Activated naive CD8-positive, alpha-beta T cell treated with anti-CD3 and anti-CD28 coated beads for 36 hours (primary cell): ENCODE measurements at places on chromosomes 12 and 14. TPM values are rescaled to one million over a fixed set of nuclear protein-coding genes. Genes with fewer than 3 reads are reported as not detected.

Gene ARF3
- 81.8 TPM for total RNA-seq

DNA sequence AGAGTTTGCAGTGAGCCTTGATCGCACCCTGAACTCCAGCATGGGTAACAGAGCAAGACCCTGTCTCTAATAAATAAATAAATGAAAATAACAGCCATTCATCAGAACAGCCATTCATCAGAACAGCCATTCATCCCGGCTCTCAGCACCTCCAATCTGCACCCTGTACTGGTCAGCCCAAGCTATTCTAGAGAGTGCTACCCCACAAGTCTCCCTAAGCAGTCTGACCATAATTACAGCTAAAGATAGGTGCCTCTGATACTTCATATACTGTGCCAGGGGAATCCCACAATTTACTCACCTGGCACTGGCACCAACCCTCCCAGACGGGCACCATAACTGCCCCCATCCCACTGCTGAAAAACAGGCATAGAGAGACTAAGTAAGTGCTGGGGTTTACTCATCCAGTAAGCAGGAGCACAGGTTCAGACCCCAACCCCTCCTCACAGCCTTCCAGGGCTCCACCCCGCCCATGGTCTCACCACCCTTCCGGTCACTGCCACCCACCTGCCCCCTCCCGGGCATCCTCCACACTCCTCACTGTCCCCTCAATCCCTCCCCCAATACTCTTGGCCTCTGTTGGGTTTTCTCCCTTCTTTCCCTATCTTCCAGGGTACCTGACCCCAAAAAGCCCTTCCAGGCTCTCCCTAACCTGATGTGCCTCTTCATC lies 15.2 kb upstream of the EIF5 start:
- DNase-seq = no peak

Gene DDIT3
- 30.7 TPM for total RNA-seq

Gene CD9
- 18.1 TPM for total RNA-seq

GRCh38 chr14:92280554-92281262 lies 42.3 kb upstream of the SLC24A4 start:
- DNase-seq = peak; percentile 12

DNA sequence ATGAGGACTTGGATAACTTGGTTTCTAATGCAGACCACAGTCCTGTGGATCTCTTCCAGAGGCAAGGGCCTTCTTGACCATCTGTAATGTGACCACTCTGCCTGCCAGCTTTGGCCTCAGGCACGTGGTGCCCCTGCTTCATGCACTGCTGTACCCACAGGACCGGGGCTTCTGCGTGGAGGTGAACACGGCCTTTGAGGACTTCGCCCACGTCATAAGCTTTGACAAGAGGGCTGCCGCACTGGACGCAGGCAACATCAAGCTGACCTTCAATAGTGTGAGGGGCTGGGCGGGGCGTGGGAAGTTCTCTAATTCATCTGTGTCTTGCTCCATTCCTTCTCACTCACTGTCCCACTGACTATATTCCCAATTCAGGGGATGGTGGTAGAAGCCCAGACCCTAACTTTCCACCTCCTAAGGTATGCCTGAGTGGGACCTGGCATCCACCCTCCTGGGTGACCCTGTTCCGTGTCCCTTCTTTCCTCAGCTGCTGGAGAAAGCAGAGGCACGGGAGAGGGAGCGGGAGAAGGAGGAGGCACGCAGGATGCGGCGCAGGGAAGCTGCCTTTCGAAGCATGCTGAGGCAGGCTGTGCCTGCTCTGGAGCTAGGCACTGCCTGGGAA lies 18.5 kb downstream of the PRPF40B start:
- DNase-seq = no peak

GRCh38 chr12:113007166-113007565 lies 28.8 kb downstream of the OAS2 start:
- no peak for DNase-seq

GRCh38 chr12:21828136-21828775 lies 53.8 kb upstream of the KCNJ8 start:
- no peak for DNase-seq

DNA sequence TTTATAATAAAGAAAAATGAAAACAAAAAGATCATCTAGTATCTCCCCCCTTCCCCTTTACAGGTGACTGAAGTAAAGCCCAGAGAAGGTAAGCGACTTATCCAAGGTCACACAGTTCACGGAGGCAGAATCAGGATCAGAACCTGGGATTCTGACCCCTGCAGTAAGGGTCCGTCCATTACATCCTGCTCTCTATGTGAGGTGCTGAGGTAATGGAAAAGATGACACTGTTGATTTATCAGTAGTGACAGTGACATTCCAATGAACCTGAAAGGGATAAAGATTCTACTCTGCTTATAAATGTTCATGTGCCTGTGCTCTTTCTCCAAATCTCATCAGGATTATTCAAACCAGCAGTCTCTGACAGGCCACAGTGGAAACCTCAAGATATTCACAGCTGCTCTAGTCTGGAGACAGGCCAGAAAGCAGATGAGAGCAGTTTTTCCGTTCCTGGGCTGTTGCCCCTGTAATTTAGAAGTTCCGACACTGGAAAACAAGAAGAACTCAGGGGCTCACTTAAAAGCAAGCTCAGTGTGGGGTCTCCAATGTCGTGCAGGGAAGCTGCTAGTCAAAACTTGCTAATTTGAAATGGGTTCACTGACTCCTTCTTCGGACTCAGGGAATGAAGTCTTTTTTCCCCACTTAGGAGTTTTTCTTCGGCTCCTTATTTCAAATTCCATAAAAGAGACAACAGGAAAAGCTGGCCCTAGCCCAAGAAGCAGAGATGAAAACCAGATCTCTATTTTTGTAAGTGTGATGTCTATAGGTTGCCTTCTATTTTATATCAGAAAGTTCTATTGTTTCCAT lies 131.8 kb upstream of the EEA1 start:
- DNase-seq = peak; percentile 26

GRCh38 chr14:100104006-100104352 lies 38.8 kb downstream of the EVL start:
- DNase-seq = no peak

Gene RAD9B
- 2.8 TPM for total RNA-seq

DNA sequence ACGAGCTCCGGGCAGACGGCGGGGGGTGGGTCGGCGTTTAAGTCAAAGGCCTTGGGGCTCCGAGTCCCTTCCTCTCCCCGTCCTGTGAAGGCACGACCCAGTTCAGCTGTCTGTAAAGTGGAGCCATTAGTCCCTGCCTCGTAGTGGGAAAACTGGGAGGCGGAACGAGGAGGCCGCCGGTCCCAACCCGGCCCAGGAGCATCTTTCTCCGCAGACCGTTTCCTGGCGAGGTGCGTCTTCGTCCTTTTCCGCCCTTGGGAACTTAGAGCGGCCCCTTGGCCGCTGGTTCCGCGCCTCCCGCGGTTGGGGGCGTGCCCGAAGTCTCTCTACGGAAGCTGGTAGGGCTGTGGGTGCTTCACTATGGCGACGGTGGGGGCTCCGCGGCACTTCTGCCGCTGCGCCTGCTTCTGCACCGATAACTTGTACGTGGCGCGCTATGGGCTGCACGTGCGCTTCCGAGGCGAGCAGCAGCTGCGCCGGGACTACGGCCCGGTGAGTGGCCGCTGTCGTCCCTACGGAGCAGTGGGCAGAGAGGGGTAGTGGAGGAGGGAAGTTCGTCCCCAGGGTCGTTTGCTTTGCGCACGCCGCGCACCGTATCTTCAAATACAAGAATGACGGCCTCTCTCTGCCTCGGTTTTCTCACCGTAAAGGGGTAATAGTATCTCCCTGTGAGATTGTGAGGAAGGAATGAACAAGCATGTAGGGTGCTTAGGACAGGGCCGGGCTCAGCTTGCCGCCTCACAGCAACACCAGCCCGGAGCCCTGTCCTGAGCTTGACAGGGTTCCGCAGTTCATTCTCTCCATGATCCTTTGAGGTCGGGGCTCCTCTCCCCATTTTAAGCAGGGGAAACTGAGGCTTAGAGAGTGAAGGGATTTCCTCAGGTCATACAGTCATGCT lies at the start of gene OGFOD2:
TSS of gene OGFOD2 (plus strand) at position 353 of the 898 bp plus-strand sequence. CDS start at position 361, 8 bp downstream.
- DNase-seq = peak; percentile 94

- no peak for DNase-seq
Measured at GRCh38 chr14:100538351-100539002, 48.7 kb downstream of the BEGAIN start.

- DNase-seq = peak; percentile 75
Measured at GRCh38 chr14:91303091-91303923, 58.8 kb upstream of the GPR68 start.

- DNase-seq = no peak
Measured at GRCh38 chr14:104694475-104694950, 5.1 kb downstream of the INF2 start.

DNA sequence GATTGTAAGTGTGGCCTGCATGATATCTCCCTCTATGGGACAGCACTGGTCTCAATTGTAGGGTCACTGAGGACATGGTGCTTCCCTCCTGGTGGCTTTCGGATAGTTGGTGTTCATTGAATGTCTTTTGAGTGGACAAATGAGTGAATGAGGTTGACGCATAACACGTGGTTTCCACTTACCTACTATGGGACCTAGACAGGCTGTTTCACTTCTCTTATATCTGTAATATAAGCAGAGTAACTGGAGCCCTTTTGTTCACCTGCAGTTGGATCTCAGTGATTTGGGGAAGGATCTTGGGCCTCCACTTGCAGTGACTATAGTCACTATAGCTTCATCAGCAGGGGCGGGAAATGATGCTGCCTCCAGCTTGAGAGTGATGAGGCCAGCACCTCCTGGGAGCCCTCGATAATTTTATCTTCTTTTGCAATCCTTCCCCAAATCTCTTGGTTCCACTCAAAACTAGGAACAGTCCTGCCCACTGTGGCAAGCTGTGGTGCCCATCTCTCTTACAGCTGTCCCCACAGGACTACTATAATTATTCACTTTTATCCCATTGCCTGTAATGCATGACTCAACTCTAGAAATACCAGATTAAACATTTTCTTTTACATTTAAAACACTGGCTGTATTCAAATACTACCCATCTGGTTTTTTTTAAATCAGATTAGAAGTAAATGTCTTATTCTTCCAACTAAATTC lies 242.9 kb downstream of the CHST11 start:
- DNase-seq = no peak

DNA sequence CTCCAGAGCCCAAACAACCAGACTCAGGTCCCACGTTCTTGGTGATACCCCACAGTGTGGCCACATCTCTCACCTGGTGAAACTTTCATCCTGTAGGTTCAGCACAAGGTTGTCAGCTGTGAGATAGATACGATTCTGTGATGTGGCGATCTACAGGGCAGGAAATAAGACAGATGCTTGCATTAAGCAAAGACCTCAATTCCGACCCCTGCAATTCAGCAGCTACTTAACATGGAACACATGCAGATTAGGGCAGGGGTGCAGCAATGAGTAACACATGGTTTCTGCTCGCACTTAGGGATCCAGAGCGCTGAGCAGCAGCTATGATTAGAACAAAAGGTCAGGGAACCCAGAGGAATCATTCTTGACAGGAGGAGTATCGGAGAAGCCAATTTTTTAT lies 4.1 kb downstream of the PHB2 start:
- DNase-seq = no peak

GRCh38 chr14:58832095-58832521 lies 194.3 kb downstream of the DACT1 start:
- DNase-seq = no peak

DNA sequence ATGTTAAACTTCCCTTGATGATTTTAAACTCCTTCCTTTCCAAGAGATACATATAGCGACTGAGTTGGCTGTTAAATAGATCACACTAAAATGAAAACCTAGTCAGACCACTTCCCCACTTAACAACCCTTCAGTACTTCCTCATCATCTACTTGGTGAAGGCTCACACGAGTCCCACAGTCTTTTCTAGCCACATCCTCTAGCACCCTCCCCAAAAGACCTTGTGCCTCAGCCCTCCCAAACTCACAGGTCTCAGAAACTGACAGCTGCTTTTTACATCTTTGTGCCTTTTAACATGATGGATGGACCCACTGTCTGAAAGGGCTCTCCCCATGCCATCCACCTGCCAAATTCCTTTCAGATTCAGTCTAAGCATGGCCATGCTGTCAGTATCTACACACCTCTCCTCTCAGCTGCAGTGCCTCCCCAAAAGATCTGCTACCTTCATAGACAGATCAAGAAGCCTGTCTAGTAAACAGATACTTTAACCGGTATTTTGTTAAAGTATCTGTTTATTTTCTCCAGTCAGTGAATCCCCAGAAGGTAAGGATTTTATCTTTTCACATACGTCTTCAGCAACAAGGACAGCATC lies 65.1 kb upstream of the GPHB5 start:
- DNase-seq = no peak

Gene TMPRSS12
- total RNA-seq = not detected

DNA sequence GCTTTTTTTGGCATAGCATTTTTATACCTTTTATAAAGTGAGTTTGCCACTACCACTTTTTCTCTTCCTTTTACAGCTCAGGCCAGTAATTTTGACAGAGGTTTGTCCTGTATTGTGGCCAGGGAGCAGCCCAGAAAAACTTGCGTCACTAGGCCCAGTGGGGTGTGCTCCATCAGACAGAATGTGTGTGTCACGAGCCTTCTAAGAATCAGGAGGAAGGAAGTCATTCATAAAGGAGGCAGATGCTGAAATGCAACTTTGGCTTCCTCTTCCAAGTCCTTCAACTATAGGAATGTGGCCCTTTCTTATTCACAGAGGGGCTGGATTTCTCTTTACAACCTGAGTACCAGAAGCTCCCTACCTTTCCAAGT lies 10.1 kb upstream of the RAB35 start:
- DNase-seq = no peak

GRCh38 chr12:1605129-1606020 lies 11.0 kb upstream of the FBXL14 start:
- DNase-seq = peak; percentile 41

GRCh38 chr12:40557980-40558379 lies 134.3 kb upstream of the CNTN1 start:
- no peak for DNase-seq

DNA sequence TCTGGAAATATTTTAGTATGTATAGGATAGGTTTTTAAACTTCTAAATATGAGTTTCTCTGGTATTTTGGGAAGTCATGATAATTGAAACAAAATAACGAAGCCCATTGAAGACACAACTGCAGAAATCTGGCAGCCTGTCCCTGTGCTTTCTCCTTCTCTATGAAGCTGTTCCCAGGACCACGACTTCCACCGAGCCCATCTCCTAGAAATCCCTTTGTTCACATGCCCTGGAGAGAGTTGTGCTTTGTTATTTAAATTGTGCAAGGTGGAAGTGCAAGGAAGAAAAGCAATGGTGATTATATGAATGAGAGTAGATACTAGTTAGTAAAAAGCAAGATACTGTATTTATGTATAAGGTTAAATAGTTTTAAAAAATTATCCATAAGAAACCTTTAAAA lies 32.2 kb downstream of the STK38L start:
- no peak for DNase-seq
